ENCODE measurements at places on chromosomes 7 and 10.

GRCh38 chr10:74213571-74214162 lies 62.6 kb downstream of the ADK start:
- DNase-seq: no peak

- no peak for DNase-seq
These were observed 2.9 kb upstream of the MMP21 start for GRCh38 chr10:125778556-125778955.

- peak; percentile 68 for DNase-seq
These were observed 18.7 kb upstream of the CBLL1 start for GRCh38 chr7:107725138-107725740.

DNA sequence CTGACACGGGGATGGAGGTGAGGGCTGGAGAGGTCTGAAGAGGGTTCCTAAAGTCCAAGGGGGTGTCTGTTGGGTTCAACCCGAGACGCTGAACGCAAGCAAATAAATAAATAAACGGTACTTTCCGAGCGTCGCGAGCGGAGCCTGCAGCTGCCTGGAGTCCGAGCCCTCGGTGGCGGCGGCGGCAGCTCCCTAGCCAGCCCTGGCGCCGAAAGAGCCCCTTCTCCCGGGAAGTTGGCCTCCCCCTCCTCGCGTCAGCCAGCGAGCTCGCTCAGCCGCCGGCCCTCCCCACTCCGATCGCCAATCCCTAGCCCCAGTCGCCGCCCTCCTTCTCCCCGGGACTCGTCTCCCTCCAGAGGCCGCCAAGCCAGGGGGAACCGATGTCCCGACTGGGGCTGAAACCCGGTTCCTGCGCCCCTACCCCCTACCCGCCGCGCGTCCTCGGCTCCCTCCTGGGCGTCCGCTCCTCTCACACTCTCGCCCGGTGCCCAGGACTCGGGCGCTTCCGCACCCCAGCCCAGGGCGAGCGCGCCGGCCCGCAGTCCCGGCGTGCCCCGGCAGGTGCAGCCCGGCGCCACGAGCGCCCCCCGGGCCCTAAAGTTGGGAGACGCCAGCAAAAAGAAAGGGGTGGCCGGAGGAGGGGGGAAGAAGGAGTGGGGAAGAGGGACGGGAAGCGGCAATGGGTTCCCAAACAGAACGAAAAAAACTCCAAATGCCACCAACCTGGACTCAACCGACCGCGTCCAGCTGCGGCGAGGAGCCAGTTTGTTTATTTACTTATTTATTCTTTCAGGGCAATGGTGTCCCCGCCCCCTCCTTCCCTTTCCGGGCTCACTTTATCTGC lies at the start of gene GFRA1:
Gene GFRA1 (minus strand): TSS at position 767 of the 844 bp plus-strand sequence. CDS start 1,177 bp downstream, outside the sequence.
- DNase-seq: peak; percentile 69

GRCh38 chr10:123634221-123634620 lies 31.9 kb upstream of the GPR26 start:
- no peak for DNase-seq

DNA sequence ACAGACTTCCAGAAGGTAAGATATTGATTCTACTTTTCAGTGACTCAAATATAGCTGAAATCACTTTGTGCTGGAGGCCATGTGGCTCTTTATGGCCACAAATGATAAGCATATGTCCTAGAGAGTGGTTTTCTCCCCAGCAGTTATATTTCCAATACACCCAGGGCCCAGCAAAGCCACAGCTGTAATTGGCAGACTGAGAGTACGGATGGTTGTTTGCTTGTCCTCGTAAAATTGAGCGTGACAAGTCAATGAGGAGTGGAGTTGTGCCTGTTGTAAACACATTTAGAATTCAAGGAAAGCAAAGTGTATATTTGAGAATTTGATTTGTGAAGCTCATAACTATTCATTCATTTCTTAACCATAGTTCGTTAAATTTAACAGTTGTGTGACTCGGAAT lies 201.8 kb downstream of the LHFPL3 start:
- DNase-seq: no peak

- no peak for DNase-seq
These were observed 232.2 kb downstream of the KIAA1217 start for GRCh38 chr10:24440817-24441797.

DNA sequence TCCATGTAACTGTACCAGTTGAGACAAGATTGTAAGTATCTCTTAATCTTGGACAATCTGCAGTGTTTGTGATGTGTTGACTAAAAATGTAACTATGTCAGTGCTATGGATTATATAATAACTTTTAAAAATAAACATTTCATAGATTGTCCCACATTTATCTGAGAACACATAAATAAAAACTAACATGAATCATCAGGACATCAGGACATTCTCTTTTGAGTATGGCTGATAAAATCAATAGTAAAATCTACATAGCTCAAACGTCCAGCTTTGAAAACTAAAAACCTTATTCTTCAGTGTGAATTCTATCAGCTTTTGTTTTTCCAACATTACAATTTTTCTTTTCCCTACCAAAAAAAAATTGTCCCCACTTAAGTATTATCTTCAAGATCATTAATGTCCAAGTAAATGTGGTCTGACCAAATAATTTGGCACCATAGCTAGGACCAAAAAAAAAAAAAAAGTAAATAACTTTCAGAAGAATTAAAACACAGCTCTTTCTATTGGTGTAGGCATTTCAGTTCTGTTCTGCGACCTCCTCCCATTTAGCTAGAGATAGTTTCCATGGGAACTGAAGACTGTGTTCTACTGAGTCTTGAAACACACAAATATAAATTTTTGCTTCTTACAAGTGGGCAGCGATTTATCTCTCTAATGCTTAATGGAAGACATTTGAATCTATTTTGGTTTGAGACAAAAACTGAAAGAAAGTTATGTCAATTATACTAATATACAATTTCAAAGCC lies 123.0 kb upstream of the SGCE start:
- no peak for DNase-seq

GRCh38 chr7:92446869-92447344 lies 375 bp upstream of the GATAD1 start:
- no peak for DNase-seq

DNA sequence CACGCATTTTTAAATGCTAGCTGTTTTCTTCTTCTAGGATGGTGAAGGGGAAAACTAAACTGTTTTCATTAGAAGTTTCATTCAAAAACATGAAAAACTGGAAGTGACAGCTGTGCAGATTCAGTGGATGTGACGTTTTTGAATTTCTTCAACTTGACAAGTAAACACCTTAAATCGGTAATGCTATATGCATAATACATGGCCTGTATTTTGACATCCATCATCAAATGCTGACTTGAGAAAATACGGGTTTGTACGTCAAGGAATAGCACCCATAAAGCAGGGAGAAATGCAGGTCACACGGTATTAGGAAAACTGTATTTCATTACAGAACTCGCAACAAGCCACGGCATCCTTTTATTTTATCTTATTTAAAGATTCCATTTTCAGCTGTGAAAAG lies 720.5 kb downstream of the KCNMA1 start:
- no peak for DNase-seq

- DNase-seq: no peak
These were observed 3.0 kb upstream of the WNT2 start for GRCh38 chr7:117325836-117326235.

- DNase-seq: peak; percentile 36
These were observed 10.5 kb upstream of the TRIM24 start for GRCh38 chr7:138449580-138449979.

DNA sequence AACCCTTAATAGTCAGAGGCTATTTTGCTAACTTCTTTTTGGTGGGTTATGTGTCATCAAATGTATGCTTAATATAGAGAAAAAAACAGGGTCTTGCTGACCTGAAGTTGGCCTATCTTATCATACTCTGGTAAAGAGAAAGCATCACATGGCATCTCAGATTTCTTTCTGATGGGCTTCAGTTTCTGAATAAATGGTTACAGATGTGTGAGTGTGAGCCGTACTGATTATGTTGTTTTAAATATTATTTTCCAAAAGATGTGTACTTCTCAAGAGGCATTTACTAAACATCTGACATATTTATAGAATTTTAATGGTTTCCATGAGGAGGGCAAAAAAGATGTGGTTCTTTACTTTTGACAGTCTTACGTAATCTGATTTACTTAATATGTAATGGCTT lies 28.4 kb downstream of the BBS9 start:
- no peak for DNase-seq

- DNase-seq: no peak
These were observed 9.4 kb upstream of the RFC2 start for GRCh38 chr7:74263399-74264120.

DNA sequence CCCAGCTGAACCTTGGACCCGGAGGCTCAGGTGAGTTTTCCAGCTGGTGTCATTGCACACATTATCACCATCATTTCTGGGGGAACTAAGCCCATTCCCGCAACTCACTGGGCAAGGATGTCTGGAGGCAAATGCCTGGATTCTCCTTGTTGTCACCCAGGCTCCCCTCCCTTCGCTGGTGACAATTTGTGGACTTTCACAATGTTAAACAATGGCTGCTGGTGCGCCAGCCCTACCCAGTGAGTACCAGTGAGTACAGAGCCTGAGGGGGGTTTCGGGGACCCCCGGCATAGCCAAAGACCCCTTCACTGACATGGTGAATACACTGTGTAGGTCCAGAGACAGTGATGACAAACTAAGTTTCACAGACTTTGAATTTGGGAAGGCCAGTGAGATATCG lies 189.2 kb downstream of the ADARB2 start:
- no peak for DNase-seq

DNA sequence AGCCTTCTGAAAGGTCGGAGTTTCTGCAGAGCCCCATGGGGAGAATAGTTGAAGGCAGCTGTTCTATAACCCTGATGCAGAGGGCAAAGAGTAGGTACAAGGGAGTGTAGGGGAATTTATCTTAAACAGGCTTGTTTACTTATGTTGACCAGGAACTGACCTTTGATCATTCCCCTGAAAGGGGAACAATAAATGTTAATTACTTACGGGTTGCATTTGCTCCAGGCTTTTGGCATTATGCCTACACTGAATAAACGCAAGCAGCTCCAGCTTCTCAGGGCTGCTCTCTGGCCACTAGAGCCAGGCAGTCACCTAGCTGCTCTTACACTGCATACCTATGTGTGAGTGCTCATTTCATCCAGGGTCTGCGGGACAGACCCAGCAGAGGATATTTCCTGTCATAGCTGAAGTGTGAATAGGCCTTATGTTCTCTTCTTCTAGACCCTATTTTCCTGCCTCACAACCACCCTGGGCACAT lies 26.9 kb upstream of the ABCA13 start:
- no peak for DNase-seq

DNA sequence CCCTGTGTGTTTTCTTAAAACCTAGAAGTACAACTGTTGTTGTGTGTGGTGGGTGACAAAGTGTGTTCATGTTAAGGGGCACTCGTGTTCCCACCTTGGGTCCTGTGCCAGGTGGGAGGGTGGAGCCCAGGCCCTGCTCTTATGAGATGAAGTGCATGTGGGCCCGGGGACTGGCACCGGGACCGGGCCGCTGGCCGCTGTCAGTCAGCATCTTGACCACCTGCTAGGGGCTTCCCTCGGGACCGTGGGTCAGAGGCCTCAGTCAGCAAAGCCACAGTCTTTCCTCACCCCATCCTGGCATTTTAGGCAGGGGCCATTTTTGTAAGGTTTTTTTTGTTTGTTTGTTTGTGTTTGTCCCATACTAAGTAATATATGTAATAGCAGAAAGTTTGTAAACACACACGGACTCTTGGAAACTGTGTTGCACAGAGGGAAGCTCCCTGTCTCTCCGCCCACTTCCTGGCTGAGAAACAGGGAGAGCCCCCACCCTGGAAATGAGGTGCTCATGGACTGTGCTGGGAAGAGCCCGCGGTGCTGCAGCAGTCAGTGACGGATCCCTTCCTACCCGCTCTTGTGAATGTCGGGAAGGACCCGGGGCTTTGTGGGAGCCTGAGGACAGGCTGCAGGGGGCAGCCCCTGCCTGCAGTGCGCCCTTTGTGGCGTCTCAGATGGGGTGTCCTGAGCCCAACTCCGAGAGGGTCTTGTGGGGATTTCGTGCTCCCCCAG lies 13.4 kb downstream of the AGAP3 start:
- DNase-seq: no peak

DNA sequence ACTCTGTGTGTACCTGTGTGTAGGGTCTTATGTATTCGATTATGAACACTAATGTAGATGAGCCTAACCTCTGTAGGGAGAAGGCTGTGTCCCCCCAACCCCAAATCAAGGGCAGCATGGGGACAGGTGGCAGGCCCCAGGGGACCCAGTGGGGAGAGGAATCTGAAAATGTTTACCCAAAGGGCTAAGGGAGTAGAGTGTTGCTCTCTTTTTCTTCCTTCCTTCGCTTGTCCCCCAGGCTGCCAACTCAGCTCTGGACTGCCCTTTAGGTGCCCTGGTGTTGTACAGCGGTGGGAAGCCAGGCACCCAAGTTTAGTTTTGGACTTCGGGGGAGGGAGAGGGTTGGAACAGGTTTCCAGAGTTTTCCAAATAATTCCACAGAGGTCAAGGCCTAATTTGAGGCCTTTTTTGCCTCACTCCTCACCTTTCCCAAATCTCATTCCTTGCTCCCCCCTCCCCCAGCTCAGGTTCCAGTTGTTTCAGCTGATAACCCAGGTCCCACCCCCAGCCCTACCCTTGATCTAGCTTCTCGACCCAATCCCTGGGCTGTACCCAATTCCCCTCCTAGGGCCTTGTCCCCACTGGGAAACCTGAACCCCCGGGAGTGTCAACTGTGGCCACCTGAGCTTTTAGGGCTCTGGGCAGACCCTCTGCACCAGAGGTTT lies 9.1 kb upstream of the PAX2 start:
- no peak for DNase-seq

- DNase-seq: no peak
These were observed 52.9 kb downstream of the DNAJC12 start for GRCh38 chr10:67785098-67785497.

DNA sequence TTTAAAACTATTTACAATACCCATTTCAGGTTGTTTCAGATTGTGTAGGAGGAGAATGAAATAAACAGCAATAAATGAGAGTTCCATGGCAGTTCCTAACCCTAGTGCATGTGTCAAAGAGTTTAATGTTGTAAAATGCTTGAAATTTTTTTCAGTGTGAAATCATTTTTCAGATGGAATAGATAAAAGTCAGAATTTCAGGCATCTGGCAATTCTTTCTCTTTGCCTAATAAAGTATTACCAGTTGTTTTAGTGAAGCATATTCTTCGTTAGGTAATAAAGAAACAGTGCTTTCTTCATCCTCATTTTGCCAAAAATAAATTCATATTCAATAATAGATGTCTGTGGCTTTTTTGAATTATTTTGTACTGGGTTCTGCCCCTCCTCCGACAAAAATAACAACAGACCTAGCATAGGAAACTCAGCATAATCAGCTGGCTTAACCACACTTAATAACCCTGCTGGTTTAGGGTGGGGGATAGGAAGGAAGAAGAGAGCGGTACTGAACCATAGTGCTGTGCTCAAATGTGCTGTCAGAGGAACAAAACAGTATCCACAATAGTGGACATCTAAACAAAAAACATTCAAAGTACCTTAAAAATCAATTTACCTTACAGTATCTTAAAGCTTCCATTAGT lies 39.1 kb downstream of the MINDY3 start:
- no peak for DNase-seq

GRCh38 chr10:546451-546850 lies 143.0 kb downstream of the DIP2C start:
- no peak for DNase-seq

DNA sequence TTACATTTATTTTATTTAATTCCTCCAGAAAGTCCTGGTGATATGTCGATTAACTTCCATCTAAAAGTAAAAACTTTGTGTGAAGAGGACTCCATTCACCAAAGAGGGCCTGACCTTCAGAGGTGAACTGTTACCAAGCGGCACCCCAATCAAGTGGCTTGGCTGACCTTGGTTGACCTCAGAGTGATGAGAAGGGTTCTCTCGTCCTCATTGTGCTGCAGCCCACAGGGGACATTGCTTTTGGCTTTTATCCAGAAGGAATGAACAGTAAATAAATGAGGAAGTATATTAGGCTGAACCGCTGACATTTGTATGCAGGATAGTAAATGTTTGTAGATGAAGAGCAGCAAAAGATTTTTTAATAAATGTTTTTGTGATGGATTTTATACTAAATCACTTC lies 172.4 kb upstream of the MKI67 start:
- no peak for DNase-seq

Data from neural progenitor cell (in vitro differentiated cells).